ENCODE measurements at places on chromosomes 7 and 10. TPM values are rescaled to one million over a fixed set of nuclear protein-coding genes. Genes with fewer than 3 reads are reported as not detected.

GRCh38 chr7:115933471-115933870 is 97.1 kb downstream of the TFEC start:
- no peak for DNase-seq

- DNase-seq, result peak; percentile 88
Observed at GRCh38 chr10:72030762-72031543, 57.4 kb downstream of the SPOCK2 start.

DNA sequence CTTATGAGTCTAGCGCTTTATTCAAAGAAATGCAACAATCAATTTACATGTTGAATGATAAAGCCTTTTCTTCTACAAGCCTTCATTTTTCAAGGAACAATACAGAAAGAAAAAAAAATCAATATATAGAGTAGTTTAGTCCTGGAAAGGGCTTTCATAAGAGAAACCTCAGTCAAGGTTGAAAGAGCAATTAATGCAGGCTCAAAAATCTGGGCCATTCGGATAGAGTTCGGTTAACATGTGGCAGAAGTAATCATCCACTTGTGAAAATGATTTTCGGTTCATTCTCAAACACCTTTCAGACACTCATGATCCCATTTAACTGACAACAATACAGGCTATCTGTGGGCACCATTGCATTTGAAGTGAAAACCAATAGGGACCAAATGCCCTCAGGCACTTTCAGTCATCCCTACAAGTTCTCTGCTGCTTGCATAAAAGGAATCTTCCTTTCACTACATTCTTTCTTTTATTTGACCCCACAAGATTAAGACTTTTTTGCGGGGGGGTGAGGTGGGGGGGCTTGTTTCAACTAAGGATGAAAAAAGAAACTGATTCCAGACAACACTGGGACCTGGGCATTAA is 177.9 kb downstream of the RNF133 start:
- no peak for DNase-seq

GRCh38 chr7:25854059-25854458 is 297.9 kb upstream of the NFE2L3 start:
- no peak for DNase-seq

DNA sequence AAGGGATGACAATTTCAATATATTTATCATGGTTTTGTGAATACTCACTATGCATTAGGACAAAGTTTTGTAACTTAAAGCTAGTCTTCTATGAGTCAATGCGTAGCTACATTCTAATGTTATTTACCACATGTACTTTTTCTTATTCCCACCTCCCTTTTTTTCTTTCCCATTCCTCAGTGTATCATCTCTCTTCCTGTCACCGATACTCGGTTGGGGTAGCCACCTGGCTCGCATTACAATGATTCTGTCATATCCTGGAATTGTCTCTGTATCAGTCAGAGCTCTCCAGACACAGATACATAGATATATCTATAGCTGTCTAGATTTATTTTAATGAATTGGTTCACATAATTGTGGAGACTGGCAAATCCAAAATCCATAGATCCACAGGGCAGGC is 9.8 kb upstream of the RALA start:
- no peak for DNase-seq

DNA sequence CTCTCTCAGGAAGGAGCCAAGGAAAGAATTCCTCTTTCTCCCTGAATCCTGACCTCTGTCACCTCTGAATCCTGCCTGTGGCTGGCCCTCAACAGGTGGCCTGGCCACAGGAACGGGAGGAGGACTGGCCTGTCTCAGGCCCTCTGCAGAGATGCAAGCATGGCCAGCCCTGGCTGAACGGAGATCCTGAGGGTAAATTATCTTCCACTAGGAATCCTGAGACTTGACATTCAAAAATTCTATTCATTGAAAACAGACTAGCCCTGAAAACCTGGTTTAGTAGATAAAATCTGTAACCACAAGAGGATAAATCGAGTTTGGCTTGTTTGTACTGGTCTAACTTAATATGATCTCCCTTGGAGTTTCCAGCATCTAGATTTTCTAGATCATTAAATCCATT is 579.3 kb downstream of the LRMDA start:
- no peak for DNase-seq

GRCh38 chr7:47225387-47226131 is 356.4 kb downstream of the TNS3 start:
- DNase-seq, result no peak

DNA sequence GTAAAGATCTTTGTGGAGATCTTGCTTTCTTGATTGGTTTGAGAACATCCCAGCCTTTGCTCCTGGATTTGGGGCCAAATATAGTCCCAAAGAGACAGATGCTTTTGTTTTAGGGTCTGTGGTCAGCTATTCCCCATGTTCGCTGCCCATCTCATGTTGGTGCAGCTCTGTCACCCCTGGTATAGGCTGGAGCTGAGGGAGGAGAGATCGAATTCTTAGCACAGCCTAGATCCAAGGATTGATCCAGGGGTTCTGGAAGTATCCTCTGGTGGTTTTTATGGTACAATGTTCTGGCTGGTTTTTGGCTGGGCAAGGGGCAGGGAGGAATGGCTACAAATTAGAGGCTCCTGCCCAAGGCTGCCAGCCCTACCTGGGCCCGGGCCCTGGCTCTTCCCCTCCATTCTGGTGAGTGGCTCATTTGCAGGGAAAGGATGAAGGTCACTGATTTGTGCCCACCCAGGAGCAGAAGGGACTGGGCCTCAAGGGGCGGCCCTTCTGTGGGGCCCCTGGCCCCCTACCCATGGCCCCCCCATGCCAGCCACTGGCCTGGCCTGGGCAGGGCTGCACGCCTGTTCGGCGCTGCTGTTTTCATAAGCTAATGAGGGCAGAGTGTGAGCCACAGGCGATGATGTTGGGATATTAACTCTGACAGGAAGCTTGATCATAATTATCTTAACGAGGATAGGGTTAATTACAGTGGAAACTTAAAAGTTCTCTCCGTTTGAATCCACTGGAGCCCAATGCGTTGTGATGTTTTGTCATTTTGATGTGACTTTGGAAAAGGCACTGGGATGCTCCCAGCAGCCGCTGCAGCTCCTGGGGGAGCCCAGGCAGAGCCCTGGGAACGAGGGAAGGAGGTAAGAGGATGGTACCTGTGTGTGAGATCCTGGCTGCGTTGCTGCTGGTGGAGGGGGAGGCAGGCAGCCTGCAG is 600.6 kb downstream of the LRMDA start:
- no peak for DNase-seq

- no peak for DNase-seq
Observed at GRCh38 chr7:490461-491291, 29.0 kb downstream of the PDGFA start.

DNA sequence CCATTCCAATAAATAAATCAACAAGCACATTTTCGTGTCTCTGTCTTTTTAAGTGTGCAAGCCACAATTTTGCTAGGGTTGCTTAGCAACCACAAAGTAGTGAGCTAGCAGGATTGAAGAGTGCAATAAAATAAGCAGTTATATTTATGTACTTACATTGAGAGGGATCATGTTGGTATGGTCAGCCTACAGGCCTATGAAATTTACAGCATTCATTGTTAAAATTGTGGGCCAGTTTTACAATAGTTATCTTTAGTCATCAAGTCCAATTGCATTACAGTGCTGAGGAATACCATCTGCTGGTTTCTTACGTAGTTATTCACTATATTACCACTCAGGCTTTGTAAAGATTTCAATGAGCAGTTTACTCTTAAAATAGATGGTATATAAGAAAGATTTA is 192.5 kb upstream of the POT1 start:
- no peak for DNase-seq

DNA sequence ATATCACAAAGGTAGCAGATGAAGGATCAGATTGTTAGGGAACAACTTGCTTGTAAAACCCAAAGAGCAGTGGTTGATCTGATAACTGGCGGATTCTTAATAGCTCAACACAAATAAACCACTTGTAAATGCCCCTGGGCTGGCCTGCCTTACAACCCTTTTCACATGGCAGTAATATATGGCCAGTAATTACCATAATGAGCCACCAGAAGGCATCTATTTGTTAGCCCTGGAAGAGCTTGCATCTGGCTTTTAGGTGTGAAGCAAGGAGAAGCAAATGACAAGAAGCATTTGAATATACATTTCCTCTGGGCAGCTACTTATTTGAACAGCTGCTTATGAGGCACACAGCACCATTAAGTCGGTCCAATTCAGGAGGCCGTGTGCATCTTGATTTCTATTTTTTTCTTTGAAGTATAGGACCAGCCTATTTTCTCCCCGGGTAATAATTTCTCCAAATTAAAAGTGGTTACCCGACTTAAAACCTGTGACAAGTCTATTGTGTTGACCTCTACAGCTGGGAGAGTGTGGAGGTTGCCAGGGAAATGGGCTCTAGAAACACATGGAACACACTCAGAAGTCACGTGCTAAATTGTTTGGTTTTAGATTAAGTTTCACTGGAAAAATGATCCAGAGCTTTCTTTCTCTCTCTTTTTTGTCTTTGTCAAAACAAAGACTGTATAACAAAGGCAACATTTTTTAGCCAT is 113.4 kb downstream of the SEM1 start:
- peak; percentile 20 for DNase-seq

DNA sequence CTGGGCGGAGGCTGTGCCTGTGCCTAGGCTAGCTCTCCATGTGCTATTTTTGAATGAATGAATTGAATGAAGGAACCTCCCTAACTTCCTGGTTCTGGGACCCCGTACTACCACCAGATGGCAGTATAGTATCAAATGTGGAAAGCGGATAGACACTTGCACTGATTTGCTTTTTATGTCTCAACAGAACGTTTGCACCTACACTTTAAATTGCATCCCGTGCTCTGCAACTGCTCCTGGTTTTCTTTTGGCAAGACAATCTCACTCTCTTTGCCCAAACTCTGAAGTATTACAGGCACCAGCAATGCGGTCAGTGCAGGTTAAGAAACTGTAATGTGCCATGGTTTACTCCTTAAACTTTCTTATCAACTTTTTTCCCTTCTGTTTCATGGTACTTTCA is 6.5 kb downstream of the FZD8 start:
- DNase-seq, result peak; percentile 78

- DNase-seq, result no peak
Observed at GRCh38 chr7:148754912-148755311, 56.2 kb downstream of the CUL1 start.

DNA sequence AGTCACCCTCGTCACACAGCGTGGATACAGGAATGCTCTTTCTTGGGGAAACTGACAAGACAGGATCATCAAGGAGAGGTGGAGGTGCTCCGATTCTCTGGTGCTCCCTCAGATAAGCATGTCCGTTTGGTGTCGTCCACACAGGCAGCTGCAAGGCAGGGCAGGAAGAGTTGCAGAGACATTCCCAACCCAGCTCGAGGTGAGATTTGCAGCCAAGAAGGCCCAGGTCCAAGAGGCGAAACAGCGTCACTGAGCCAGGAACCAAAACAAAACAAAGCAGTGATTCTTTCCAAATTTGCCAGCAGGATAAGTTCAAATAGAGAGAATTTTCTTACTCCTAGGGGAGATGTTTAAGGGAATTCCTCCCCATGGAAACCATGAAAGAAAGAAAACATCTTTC is 386.5 kb upstream of the PFKP start:
- no peak for DNase-seq

GRCh38 chr10:120598386-120598785 is 141.4 kb downstream of the PLPP4 start:
- DNase-seq, result peak; percentile 42

The KNDC1 gene
- total RNA-seq, result 3.2 TPM

The TCERG1L gene
- total RNA-seq, result not detected

The ST8SIA6 gene
- 0.16 TPM for total RNA-seq

The GIMAP7 gene
- total RNA-seq, result not detected

The HYAL4 gene
- total RNA-seq, result 0.68 TPM

The IL15RA gene
- 0.66 TPM for total RNA-seq

The LIPM gene
- total RNA-seq, result not detected

The EEF1AKMT2 gene
- 28.1 TPM for total RNA-seq

The TAS2R3 gene
- 2.3 TPM for total RNA-seq
